Mesendoderm (in vitro differentiated cells): ENCODE measurements at places on chromosomes 2 and 18.

DNA sequence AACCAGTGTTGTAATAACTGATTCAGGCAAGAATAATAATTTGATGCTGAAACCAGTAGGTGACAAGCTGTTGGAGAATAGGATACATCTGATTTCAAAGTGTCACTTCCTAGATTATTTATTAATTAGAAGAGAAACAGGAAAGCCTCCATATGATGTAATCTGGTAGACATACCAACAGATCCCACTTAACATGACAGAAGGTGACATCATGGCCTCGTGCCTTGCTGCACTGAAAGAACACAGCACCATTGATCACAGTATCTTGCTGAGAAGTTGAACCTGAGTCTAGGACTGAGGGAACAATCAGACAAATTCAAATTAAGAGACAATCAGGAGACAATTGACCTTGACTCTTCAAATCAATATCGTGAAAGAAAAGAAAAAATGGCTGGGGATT lies 131.6 kb upstream of the DLGAP1 start:
- peak; percentile 50 for DNase-seq

DNA sequence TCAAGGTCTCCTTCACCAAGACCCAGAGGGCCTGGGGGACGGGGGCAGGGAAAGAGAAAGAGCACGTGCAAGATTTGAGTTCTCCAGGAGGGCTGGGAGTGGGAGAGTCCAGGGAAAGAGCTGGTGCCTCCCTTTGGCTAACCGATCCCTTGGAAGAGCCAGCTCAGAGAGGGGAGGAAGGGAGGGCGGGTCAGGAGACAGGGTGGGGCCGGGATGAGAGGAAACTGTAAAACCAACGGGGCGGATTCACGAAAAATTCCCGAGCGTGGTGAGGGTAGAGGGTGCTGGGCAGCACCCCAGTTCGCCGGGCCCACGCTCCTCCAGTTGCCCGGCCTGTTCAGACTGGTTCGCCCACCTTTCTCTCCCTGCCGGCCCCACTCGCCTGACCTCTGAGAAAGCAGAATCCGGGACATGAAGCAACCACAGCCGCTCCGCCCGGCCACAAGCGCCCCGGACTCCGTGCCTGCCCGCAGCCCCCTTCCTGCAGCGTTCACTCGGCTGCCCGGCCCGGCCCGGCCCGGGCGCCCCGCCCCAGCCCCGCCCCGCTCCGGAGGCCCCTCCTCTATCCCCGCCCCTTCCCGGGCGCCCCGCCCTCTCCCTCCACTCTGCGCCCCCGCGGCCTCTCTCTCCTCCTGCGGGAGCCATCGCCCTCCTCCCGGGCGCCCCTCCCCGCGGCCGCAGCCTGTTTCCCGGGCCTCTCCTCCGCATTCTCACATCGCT lies 230.9 kb upstream of the SMAD2 start:
- DNase-seq = peak; percentile 78

DNA sequence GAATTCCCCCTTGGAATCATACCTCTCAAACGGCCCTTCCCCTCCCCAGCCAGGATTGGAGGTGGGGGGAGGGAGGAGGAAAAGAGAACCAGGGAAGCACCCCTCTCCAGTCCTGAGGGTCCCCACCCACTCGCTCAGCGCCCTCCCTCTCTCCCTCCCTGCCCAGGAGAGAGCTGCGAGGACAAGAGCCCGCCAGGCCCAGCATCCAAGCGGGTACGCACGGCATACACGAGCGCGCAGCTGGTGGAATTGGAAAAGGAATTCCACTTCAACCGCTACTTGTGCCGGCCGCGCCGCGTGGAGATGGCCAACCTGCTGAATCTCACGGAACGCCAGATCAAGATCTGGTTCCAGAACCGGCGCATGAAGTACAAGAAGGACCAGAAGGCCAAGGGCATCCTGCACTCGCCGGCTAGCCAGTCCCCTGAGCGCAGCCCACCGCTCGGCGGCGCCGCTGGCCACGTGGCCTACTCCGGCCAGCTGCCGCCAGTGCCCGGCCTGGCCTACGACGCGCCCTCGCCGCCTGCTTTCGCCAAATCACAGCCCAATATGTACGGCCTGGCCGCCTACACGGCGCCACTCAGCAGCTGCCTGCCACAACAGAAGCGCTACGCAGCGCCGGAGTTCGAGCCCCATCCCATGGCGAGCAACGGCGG lies 14.4 kb downstream of the HOXD3 start:
- DNase-seq = peak; percentile 51

- no peak for DNase-seq
Measured at GRCh38 chr18:58412844-58413666, 215.8 kb downstream of the ALPK2 start.

GRCh38 chr18:55457028-55457427 lies 131.0 kb downstream of the TCF4 start:
- DNase-seq = no peak

DNA sequence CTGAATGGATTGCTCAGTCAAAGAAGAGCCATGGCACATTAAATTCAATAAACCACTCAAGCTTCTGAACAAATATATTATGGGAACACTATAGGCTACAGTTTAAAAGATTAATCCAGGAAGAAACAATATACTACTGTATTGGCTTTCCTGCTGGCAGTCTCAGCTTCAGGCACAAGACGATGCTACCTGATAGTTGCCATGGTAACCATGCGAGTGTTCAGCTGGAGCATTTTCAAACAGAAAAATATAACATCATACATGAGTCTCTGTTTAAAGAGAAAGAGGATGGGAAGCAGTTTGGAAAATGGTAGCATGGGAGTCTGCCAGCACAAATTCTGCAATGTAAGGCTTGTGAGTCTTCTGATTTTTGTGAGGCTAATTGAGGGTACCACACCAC lies 65.9 kb upstream of the CPO start:
- DNase-seq = peak; percentile 11

DNA sequence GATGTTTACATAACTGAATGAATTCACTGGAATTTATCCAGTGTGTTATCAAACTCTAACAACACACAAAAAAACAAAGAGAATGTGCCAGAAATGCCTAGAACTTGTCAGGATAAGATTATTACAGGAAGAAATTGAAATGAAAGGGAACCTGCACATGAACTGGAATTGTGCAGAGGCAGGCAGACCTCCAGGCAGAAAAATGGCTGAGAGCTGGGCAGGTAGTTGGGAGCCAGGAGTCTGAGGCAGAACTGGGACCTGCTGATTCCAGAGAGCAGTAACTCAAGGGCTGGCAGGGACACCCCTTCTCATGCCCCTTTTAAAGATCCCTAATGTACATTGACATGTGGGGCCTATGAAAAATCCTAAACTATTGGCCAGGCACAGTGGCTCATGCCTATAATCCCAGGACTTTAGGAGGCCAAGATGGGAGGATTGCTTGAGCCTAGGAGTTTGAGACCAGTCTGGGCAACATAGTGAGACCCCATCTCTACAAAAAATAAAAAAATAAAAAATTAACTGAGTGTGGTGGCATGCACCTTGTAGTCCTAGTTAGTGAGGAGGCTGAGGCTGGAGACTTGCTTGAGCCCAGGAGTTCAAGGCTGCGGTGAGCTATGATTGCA lies 674 bp upstream of the SP110 start:
- DNase-seq = no peak

DNA sequence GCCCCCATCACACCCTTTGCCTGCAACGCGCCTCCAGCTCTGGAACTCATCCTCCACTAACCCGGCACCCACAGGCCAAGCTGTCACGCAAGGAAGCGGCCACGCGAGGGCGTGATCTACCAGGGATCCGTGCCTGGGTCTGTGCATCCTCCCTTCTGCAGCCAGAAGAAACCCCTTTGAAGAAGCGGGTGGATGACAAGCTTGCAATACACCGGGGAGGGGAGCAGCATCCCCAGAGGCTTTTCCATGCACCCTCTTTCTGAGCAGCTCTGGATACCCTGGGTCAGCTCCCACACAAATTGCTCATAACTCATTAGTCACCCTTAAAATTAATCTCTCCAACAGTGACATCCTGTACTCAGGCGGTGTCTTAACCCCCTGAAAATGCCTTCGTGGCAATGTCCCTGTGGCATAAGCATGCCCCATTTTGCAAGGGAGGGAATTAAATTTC lies 47.6 kb downstream of the PDCL3 start:
- DNase-seq = peak; percentile 64

DNA sequence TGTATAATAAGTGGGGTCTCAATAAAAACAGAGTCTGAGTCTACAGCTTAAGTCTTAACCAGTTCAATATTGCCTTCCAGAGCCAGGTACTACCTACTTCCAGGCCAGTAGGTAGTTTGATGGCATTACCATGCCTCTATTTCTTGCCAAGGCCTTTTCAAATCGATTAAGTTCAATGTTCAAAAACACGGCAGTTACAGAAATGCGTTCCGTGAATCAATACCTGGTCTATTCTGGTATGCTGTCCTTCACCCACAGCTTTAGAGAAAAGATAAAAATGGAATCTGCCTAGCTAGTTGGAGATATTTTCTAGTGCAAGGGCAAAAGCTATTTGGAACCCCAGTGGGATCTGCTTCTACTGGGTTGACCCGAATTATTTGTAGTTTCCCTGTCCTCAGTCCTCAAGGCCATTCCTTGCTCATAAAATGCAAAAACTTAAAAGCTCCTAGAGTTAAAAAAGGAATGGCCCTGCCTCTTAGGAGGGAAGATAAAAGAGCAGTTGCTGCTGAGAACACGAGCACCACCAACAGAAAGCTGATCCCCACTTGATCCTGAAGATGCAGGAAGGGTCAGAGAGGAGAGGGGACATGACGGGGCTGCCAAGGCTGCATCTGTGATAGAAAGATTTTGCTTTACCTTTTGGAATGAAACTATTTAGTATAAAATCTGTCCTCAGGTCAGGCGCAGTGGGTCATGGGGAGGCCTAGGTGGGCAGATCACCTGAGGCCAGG lies 109.6 kb upstream of the SCG2 start:
- DNase-seq = no peak

DNA sequence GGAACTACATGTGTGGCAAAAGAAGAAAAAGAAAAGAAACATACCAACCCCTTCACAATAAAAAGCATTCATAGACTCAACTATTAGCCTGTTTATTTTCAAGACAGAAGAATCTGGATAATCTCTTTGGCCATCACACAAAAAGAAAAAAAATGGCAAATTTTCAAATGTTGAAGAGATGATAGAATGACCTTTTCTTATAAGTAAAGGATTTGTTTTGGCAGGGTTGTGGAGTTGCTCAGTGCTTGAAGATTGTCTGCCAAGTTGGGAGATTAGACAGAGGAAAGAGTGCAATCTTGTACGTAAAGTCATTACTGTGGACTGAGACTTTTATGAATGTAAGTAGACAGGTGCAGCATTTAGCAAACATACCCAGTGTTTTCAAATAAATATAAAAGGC lies 18.5 kb upstream of the FAM171B start:
- no peak for DNase-seq

DNA sequence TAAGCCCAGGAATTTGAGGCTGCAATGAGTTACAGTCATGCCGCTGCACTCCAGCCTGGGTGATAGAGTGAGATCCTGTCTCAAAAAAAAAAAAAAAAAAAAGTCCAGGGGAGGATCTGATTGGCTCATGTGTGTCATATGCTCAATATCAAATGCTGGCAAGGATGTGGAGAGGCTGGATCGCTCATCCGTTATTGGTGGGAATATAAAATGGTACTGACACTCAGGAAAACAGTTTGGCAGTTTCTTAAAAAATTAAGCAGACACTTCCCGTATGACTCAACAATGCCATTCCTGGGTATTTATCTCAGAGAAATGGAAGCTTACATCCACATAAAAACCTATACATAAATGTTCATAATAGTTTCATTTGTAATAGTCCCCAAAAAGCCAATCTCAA lies 68.9 kb downstream of the MEX3C start:
- no peak for DNase-seq

DNA sequence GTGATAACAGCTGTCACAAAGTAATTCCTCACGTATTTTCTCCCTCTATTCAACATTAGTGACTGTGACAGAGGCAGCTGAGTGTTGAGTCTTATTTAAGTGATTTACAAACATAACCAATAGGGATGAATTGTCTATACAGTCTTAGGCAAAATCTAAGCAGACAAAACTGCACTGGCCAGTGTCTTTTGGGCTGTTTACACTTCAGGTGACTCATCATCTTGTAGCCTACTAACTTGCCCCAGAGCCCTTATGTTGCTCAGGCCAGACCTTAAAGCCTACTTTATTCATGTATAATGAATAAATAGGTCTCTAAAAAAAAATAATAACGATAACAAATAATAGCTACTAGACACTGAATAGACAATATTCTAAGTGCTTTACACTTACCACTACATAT lies 17.2 kb downstream of the THOC1 start:
- no peak for DNase-seq

DNA sequence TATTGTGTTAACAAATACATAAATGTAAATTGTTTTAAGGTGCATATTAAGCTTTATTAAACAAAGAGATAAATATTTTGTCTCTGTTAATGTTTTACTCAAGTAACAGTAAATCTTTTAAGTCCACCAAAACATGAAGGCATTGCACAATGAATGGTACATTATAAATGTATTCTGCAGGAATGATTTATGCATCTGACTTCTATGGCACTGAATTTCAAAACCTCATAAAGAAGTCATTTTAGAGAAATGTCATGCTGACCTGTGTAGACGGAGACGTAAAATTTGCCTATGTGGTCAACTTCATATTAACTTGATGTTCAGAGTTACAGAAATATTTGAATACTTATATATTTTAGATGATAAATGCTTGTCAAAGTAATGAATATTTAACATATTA lies 194.7 kb downstream of the BABAM2 start:
- no peak for DNase-seq
